ENCODE measurements at places on chromosomes 5 and 9.

- DNase-seq: no peak
Observed at GRCh38 chr9:111783424-111783823, 11.3 kb downstream of the SHOC1 start.

DNA sequence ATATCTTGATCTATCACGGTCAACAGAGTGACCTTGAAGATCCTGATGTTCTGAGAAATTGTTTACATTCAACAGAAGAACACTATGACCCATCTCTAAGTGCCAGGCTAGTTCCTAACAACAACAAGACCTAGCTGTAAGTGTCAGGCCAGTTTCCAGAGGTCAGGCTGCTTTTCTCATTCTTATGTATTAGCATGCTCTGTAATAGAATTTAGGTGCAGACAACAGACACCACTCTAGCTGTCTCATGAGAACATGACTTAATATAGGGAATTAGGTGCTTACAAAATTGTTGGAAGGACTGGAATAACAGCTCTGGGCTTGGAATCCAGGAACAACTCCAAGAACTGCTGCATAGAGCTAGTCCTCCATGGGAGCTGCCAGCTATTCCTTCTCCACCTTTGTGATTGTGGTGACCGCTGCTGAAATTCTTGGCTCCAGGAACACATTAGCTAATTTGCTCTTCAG, 138.7 kb downstream of the SNX18 start:
- DNase-seq: no peak

GRCh38 chr5:56262279-56262678, 29.1 kb upstream of the ANKRD55 start:
- no peak for DNase-seq

DNA sequence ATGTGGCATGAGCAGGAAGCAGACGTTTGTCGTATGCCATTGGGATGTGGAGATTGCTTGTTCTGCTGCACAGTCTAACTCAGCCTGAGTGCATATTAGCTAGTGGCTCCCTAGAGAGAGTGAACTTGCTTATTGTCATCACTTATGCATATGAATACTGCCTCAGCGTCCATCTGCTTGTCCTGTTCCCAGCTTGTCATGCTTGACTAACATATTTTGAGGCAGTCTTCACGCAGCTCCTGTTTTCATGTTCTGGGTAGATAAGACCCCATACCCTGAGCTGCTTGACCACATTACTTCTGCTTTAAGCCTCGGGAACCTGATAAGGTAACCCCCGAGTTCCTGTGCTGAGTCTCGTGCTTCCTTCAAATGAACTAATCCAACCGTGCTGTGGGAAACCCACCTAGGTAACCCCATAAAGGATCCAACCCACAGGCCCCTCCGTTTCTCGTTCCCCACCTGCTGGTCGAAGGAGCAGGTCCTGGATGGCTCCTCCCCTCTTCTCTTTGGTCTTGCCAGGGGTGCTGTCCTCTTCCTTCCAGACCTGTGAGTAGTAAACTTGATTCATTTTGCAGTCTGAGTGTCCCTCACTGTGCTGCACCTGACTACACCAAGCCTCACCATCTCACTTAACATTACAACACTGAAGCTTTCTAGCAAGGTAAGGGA, 25.0 kb downstream of the ANKRD33B start:
- no peak for DNase-seq

- DNase-seq: no peak
Observed at GRCh38 chr9:77752554-77752953, 104.4 kb upstream of the GNA14 start.

DNA sequence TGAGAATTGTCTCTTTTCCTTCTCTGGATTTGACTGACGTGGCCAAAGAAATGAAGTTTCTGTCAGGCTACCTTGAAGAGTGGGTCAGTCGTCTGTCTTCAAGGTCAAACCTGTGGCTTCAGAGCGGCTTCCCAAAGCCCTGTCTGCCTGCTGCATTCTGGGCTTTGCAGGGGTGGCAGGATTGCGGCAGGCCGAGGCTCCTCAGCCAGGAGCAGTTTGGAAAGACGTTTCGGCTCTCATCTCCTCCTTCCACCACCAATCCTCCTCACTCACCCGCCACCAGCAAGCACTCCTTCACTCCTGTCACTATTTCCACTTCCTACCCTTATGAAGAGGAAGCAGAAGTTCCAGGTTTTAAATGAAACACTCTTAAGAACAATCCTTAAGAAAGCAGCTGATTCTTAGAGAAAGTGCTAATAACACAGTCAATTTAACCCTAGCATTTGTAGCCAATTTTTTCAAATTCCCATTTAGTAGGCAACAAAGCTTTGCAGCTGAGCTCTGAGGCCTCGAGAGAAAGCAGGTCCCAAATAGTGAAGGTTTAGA, 351.7 kb downstream of the ZNF608 start:
- DNase-seq: no peak

All from activated T-cell treated with anti-CD3 and anti-CD28 coated beads, Interleukin-2, amount 50 U/mL, for 4 hours (primary cell).